HS-5 (cell line): ENCODE measurements at places on chromosomes 2 and 18.

GRCh38 chr2:62296832-62297623, 101.1 kb downstream of the B3GNT2 start:
- DNase-seq: no peak

- no peak for DNase-seq
These were observed 59.0 kb downstream of the TPGS2 start for GRCh38 chr18:36769611-36770314.

DNA sequence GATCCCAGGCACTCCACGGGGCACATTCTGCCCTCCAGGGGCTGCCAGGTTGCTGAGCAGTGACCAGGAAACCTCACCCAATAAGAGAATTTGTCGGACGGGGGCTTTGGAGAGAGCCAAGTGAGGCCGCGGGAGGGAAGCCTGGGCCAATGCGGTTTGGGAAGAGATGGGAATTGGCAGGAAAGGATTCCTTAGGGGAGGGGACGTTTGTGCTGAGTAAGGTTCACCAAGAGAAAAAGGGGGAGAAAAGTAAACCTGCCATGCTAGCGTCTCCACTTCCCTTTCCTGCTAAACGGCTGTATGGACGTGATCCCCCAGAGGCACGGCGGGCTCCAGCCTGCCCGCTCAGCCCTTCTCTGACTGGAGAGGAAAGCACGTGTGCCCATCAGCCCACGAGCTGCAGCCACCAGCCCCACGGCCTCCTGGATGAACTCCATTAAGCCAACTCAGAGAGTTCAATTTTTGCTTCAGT, 194.4 kb upstream of the ID2 start:
- no peak for DNase-seq

- no peak for DNase-seq
These were observed 123.0 kb downstream of the MYCN start for GRCh38 chr2:16063251-16063850.

- DNase-seq: no peak
These were observed 87.9 kb upstream of the ETAA1 start for GRCh38 chr2:67309281-67309680.

DNA sequence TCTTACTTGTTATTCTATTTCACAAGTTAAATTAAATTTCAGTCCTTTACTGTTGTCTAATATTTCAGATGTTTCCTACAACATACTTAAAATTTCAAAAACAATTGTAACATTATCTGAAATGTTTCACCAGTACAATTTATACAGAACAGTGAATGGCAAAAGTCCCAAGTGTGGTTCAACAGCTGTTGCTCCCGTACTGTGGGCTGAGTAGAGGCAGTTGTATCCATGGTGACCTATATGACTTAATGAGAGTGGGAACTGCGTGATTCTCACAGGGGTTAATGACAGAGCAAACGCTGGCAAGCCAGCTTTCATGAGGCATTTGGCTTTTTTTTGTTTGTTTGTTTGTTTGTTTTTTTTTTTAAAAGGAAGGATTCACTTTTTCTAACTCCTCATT, 5.3 kb upstream of the PLCL1 start:
- DNase-seq: no peak

- no peak for DNase-seq
These were observed 76.3 kb upstream of the ZCCHC2 start for GRCh38 chr18:62446511-62446910.

GRCh38 chr2:144477957-144478311, 42.0 kb downstream of the ZEB2 start:
- no peak for DNase-seq

GRCh38 chr2:160194946-160195345, 5.1 kb downstream of the ITGB6 start:
- DNase-seq: no peak
